Upper lobe of left lung (tissue), 6 donors: ENCODE measurements at places on chromosomes 11 and 22. TPM values are rescaled to one million over a fixed set of nuclear protein-coding genes. Genes with fewer than 3 reads are reported as not detected.

Gene RAG1
- total RNA-seq: 1.4 TPM

DNA sequence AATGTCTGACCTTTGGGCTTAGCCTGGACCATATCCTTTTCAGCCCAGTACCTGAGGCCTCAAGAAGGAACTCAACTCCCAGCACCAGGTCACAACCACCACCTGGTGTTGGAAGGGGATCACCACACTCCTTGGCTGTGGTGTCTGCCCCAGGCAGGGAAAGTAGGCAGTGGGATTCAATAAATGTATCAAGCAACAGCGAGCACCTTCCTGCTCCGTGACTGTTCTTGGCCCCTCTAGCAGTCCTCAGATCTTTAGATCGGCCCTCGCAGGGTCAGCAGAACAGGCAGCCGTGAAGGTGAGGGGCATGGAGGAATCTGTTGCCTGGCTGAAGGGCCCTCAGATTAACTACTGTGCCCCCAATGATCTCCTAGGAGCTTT is 15.9 kb downstream of the ARFGAP2 start:
- DNase-seq: no peak

GRCh38 chr11:6655020-6655789 is 404 bp downstream of the DCHS1 start:
- peak; percentile 88 for DNase-seq

DNA sequence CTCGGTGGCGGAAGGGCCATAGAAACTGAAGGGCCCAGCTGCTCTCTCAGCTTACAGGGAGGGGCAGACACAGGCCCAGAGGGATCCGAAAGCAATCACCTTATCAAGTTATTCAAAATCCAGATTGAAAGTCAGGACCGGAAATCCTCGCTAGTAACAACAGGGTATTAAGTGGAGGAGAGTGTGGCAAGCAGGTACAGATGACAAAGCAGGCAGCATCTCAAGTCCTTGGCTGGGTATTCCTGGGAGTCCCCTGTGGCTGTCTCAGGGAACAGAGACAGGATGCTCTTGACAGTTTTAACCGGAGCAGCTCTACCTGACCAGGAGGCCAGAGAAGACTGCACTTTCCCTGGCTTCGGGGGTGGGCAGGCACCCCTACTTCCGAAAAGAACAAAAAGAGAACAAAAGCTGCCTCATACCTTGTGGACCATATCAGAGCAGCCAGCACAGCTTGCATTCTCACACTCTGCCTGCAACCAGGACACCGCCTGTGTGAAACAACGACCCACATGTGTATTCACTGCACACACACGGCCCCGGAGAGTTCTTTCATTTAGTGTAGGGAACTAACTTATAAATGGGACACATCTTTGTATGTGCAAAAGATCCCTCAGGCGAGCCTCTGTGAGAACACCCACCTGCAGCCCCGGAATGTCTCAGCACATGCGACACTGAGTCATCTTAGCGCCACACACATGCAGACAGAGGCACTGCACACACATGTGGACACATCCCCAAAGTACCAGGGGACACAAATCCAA is 78.3 kb downstream of the MICAL3 start:
- peak; percentile 1 for DNase-seq

DNA sequence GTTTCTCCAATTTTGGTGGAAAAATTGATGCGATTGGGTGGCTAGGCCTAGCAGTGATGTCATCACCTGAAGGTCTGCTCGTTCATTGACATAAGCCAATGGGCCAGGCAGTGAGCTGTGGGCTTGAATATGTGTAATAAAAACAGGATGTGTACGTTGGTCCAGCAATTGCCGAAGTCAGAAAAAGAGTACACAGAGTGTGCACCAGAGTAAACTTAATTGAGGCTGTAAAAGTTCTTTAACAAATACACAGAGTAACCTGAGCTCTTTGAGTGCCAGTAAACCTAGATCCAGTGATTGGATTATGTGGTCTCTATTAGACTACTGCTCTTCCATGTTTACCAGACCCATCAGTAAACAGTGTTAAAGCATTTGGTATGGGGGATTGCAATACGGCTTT is 13.0 kb upstream of the GLYATL1 start:
- no peak for DNase-seq

DNA sequence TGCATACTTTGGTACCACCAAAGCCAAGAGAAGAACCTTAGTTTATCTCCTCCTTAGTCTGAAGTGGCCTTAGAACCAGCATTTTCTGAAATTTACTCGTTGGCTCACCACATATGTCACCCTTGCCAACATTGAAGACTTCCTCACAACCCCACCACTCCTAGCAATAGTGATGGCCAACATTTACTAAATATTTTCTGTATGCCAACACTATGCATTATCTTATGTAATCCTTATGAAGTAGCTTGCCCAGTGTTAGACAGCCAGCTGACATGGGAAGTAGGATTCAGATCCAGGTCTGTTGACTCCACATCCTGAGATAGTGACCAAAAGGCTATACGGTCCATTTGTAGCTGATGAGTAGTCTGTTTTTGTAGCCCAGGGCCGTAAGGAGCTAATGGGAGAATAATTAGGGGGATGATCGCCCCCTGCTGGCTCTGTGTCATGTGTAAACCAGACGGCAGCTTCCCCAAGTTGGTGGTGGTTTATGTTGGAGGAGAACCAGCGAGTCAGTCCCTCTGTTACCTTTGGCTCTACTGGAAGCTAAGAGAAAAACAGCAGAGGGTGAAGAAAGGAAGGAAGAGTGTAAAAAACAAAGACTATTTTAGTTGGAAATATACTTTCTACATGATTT is 120.5 kb upstream of the RASSF10 start:
- peak; percentile 86 for DNase-seq

Gene OR2D2
- 4.2 TPM for total RNA-seq

- peak; percentile 29 for DNase-seq
Observed at GRCh38 chr11:3127706-3128355, 37.3 kb downstream of the OSBPL5 start.

- no peak for DNase-seq
Observed at GRCh38 chr11:118289401-118289800, 15.1 kb upstream of the CD3E start.

- DNase-seq: no peak
Observed at GRCh38 chr11:93054881-93055280, 85.4 kb downstream of the MTNR1B start.

DNA sequence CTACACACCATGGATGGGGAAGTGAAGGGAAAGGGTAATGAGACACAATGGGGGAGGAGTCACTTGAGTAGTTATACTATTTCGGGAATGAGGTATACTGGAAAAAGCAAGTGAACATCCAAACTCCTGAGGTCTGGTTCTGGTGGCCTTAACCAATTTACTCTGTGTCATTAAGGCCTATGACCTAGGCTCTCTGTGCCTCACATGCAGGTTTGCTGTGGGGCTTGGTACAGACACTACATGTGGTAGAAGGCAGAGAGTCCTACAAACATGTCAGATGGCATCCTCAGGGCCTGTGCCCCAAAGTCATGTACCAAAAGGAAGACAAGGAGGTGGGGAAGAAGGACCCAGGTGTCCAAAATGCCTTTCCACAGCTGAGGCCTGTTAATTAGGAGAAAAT is 98.9 kb downstream of the TRIM29 start:
- no peak for DNase-seq

GRCh38 chr11:31127290-31127689 is 242.2 kb downstream of the DCDC1 start:
- DNase-seq: no peak

DNA sequence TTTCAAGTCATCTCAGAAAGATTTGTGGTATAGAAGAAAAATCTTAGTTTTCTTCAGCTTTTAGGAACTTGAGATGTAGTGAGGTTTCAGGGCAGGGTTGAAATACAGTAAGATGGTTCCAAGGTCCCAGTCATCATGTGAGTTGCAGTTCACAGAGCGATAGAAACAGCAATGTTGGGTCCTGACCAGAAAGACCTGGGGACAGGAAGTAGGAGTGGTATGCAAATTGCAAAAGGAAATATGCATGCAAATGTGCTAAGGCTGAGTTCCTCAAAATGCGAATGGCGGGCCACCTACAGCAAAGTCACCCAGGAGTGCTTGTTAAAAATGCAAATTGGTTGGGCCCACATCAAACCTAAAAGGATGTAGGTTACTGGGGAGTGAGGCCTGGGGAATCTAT is 1032.7 kb upstream of the TENM4 start:
- DNase-seq: no peak

GRCh38 chr11:73856031-73856567 is 20.5 kb downstream of the COA4 start:
- DNase-seq: no peak
